ENCODE measurements at places on chromosomes 7 and 10. TPM values are rescaled to one million over a fixed set of nuclear protein-coding genes. Genes with fewer than 3 reads are reported as not detected.

The TBX20 gene
- not detected for polyA plus RNA-seq

DNA sequence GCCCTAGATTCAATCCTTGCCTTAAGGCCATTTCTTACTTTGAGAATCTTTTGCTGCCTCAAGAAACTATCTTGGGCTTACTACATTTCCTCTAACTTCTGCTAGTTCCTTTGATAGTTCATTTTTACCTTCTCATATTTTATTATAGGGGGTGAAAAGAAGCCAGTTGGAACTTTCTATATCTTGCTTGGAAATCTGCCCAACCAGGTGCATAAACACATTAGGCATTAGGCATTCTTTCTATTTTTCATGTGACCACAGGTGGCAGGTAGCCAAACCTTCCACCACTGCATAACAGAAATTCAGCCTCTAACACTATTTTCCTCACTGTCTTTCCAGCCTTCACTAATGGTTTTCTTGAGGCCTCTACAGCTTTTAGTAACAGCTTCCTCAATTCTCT lies 300.0 kb upstream of the SP8 start:
- H3K4me3 ChIP-seq: no peak overlapping the region
- no peaks in the 10 kb centered on the region for H3K4me1 ChIP-seq
- no peak overlapping the region for H3K27ac ChIP-seq
- no peaks in the 10 kb centered on the region for H3K27me3 ChIP-seq
- no peak for DNase-seq
- H3K36me3 ChIP-seq: no peaks in the 10 kb centered on the region

The OPN4 gene
- 0.08 TPM for polyA plus RNA-seq

- H3K4me1 ChIP-seq: no peaks in the 10 kb centered on the region
- H3K4me3 ChIP-seq: no peak overlapping the region
- DNase-seq: no peak
These were observed 450.0 kb downstream of the RPS24 start for GRCh38 chr10:78483641-78484040.

The ANKRD2 gene
- polyA plus RNA-seq: 0.11 TPM

The CCL24 gene
- 0.48 TPM for polyA plus RNA-seq

DNA sequence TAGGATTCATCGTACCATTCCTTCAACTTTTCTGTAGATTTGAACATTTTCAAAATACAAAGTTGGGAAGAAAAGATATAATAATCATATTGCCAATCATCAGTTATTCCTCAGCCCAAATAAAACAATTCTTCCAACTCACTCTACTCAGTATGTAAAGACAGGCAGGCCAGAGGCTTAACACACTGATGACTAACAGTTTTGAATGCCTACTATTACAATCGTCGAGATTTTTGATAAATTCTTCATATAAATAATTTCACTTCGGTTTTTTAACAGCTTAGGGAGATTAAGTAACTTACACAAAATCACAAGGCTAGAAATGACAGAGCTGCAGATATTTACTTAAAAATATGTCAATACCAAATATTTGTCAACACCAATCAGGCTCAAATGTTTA lies 17.6 kb downstream of the CYTH3 start:
- H3K27ac ChIP-seq: no peak overlapping the region
- no peak for DNase-seq
- no peaks in the 10 kb centered on the region for H3K27me3 ChIP-seq
- H3K4me1 ChIP-seq: peaks cover 7% of the 10 kb centered on the region
- H3K36me3 ChIP-seq: no peaks in the 10 kb centered on the region

DNA sequence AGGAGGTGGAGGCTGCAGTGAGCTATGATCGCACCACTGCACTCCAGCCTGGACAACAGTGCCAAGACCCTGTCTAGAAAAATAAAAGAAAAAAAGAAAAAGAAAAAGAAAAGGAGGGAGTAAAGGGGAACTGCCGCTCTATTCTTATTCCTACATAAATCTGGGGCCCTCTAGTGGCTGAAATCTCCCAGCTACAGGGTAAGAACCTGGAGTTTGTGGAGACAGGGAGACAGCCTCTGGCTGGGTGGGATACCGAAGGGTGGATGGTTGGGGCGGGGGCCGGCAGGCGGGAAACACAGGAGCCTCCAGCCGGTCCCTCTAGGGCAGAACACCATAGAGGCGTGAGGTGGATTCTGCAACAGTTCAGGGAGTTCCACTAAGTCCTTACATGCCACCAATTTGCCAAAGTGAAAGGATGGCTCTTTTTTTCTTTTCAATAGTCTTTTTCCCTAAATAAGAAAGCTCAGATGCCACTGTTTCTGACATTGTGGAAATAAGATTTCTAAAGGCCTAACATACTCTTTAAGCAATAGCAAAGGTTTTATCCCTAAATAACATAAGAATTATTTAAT lies 117.3 kb downstream of the SVIL start:
- H3K4me1 ChIP-seq: peaks cover 1% of the 10 kb centered on the region
- DNase-seq: peak; percentile 30
- H3K36me3 ChIP-seq: no peaks in the 10 kb centered on the region
- no peaks in the 10 kb centered on the region for H3K27me3 ChIP-seq
- H3K4me3 ChIP-seq: no peak overlapping the region

DNA sequence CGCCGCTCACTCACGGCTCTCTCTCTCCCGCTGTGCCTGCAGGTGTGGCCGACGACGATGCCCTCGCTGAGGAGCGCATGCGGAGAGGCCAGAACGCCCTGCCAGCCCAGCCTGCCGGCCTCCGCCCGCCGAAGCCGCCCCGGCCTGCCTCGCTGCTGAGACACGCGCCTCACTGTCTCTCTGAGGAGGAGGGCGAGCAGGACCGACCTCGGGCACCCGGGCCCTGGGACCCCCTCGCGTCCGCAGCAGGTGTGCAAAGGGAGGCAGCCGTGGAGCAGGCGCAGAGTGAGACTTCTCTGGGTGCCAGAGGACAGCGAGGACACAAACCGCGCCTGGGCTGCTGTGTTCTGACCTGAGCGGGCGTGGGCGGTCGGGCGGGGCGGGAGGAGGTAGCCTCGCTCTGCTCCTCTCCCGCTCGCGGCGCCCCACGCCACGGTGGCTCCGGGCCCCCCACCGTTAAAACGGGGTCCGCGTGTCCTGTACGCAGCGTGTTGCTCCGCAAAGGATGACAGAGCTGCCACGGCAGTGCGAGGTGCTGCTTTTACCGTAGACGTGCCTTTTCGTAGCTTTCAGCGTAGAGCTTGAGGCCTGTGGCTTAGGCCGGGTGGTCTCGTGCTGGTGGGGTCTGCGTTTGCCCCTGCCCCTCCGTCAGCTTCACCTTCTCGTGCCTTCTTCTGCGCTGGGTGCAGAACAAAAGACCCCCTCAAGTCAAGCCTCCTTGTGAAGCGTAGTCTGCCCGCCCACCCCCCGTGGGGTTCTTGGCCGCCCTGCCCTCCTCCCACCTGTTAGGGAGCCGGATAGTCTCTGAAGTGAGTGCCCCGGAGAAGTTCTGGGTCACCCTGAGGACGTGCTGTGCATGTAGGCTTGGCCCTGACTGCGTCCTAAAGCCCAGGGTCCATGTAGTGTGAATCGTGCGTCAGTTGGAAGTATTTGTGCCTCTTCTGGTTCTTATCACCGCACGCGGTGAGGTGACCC lies 73.2 kb downstream of the DNAJB6 start:
- no peaks in the 10 kb centered on the region for H3K36me3 ChIP-seq
- no peak for DNase-seq
- H3K4me1 ChIP-seq: peaks cover 5% of the 10 kb centered on the region
- no peaks in the 10 kb centered on the region for H3K27me3 ChIP-seq
- no peak overlapping the region for H3K27ac ChIP-seq
- H3K4me3 ChIP-seq: no peak overlapping the region

The WDR86 gene
- polyA plus RNA-seq: 0.77 TPM

- H3K27me3 ChIP-seq: no peaks in the 10 kb centered on the region
- no peak for DNase-seq
- no peak overlapping the region for H3K27ac ChIP-seq
- no peak overlapping the region for H3K4me3 ChIP-seq
- no peaks in the 10 kb centered on the region for H3K36me3 ChIP-seq
- H3K4me1 ChIP-seq: no peaks in the 10 kb centered on the region
These were observed 15.0 kb downstream of the FZD9 start for GRCh38 chr7:73448609-73449008.

DNA sequence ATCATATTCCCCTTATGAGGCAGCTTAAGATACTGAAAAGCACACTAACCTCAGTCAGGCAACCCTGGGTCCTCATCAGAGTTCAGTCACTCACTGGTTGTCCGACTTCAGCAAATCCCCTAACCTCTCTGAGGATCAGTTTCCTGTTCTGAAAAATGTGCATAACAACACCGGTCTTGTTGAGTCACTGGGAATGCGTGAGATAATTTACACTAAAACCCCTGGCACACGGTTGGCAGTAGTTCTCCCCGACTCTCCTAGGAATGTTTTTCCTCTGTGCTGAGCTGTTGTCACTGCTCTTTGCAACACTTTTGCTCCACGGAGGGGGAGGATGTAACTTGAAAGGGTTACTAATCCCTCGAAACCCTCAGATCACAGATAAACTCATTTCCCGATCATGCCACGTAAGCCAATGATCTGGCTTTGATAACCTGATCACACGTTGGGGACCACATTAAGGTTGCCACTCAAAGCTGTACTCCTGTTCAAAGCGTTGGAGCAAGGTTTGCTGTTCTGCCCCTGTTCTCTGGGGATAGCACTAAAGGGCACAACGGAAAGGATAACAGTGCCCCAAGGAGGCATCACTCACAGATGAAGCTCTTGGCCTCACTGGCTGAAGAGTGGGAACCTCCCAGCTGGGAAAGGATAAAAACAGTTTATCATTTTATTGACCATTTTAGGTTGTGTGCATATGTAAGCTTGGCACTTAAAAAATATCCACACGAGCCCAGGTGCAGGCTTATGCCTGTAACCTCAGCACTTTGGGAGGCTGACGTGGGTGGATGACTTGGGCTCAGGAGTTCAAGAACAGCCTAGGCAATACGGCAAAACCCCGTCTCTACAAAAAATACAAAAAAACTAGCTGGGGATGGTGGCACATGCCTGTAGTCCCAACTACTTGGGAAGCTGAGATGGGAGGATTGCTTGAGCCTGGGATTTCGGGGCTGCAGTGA lies 5.0 kb upstream of the RBM17 start:
- no peaks in the 10 kb centered on the region for H3K36me3 ChIP-seq
- no peak overlapping the region for H3K4me3 ChIP-seq
- H3K4me1 ChIP-seq: peaks cover 6% of the 10 kb centered on the region
- no peak for DNase-seq
- H3K27ac ChIP-seq: no peak overlapping the region

GRCh38 chr7:36639826-36640225 lies 84.5 kb downstream of the AOAH start:
- no peaks in the 10 kb centered on the region for H3K27me3 ChIP-seq
- no peak overlapping the region for H3K4me3 ChIP-seq
- no peak for DNase-seq
- no peaks in the 10 kb centered on the region for H3K36me3 ChIP-seq
- no peak overlapping the region for H3K27ac ChIP-seq

The NKX1-2 gene
- not detected for polyA plus RNA-seq

DNA sequence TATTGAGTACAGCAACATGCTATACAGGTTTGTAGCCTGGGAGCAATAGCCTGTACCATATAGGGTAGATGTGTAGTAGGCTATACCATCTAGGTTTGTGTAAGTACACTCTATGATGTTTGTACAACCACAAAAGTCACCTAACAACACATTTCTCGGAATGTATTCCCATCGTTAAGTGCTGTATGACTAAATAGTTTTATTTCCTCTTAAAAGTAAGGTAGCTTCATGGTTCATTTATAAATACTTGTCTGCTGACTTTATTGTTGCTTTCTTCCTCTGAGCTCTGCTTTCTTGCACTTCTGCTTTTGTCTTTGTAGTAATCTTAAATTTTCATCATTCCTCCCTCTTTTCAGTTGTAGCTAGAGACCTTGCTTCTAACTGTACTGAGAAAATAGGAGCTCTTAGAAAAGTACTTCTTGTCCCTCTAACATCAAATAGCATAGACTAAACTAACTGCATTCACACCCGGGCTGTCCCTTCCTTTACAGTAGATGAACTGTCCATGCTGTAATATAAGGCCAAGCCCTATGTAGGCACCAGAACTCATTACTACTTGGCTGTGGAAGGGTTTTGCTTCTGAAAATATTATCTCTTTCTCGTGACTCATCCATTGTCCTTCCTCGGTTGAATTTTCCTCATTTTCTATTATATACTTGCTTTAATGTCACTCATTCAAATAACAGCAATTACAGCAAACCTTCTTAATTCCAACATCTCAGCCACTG lies 55.4 kb upstream of the FAM3C start:
- H3K27me3 ChIP-seq: no peaks in the 10 kb centered on the region
- H3K4me3 ChIP-seq: no peak overlapping the region
- H3K27ac ChIP-seq: no peak overlapping the region
- peaks cover 2% of the 10 kb centered on the region for H3K4me1 ChIP-seq

DNA sequence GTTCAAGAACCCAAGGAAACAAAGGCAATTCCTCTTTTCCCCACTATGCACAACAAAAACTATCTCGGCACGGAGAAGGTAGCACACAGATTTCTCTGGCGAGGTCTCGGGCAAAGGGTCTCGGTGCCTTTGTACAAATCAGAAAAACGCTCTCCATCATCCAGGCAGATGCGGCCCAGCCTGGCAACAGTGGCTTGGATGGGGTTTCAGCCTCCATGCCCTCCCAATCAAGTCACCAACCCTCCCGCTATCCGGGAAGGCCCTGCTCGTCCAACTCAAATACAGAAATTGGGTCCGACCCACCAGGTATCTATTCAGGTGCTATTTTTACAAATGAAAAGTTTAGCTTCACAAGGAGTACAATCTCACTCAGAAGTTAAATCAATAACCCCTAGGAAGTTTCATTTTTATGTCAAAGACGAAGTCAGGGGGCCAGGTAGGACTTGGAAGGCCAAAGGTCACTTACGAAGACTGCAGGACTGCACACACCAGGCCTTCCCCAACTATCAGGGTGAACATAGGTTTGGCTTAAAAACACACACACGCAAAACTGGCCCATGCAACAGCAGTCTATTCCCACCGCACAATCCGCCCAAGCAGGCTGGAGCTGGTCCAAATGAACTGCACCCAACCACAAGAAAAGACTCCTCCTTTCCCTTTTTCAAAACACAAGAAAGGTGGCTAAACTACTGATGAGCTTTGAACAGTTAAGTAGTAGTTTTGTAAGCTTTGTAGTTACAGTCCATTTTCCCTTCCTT lies 43.0 kb downstream of the GNA12 start:
- no peaks in the 10 kb centered on the region for H3K27me3 ChIP-seq
- peaks cover 28% of the 10 kb centered on the region for H3K4me1 ChIP-seq
- H3K27ac ChIP-seq: no peak overlapping the region
- no peak overlapping the region for H3K4me3 ChIP-seq
- no peaks in the 10 kb centered on the region for H3K36me3 ChIP-seq
- DNase-seq: peak; percentile 78

DNA sequence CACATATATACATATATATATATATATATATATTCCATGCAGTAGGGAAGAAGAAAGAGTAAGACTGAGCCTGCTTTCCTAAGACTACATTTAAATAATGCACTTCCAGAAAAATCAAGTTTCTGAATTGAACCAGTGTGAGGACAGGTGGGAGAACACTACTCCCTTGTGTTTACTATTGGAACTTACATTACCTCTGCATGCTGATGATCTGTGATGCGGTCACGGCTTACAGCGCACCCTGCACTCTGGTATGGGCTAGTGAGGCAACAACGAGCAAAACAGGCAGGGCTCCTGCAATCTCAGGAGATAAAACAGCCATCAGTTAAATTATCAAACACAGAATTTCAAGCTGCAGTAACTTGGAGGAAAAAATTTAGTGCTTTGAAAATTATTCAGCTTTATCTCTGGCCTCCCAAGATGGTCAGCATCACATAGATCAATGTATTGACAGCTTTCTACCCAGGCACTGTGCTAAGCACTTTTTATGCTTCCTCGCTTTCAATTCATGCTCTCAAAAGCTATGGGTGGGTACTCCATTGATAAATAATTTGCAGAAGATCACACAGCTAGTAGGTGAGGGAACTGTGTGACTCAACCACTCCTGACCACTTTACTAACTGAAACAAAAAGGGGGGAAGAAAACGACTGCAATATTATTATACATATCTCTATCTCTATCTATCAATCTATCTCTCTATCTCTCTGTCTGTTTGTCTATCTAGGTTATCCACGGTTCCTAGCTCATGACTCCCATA lies 20.5 kb upstream of the SLC16A12 start:
- DNase-seq: no peak
- no peak overlapping the region for H3K4me3 ChIP-seq
